NCI-H1417 (cell line): ENCODE measurements at places on chromosomes 11 and 22.

- no peak for DNase-seq
Observed at GRCh38 chr11:10233581-10233980, 60.4 kb downstream of the SBF2 start.

- no peak for DNase-seq
Observed at GRCh38 chr22:49589301-49589700, 238.4 kb downstream of the BRD1 start.

DNA sequence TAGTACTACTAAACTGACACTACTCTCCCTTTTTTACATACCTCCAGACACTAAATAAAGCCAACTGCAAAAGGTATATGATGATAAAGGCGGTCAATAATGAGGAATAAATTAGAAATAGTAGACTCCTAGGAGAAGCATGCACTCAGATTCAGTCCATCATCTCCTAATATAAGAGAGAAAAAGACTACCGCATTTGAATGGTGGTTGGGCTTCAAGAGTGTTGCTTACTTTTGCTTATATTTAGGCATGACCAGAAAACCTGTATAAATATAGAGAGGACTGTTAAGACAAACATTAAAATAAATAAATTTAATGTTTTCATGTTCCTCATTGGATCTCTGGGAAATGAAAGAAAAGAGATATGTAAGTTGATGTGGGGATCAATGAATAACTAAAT is 1137.0 kb downstream of the FAM181B start:
- DNase-seq: no peak

GRCh38 chr11:134517115-134517514 is 105.1 kb upstream of the B3GAT1 start:
- no peak for DNase-seq

- peak; percentile 60 for DNase-seq
Observed at GRCh38 chr22:24768537-24769374, 5.8 kb downstream of the PIWIL3 start.

DNA sequence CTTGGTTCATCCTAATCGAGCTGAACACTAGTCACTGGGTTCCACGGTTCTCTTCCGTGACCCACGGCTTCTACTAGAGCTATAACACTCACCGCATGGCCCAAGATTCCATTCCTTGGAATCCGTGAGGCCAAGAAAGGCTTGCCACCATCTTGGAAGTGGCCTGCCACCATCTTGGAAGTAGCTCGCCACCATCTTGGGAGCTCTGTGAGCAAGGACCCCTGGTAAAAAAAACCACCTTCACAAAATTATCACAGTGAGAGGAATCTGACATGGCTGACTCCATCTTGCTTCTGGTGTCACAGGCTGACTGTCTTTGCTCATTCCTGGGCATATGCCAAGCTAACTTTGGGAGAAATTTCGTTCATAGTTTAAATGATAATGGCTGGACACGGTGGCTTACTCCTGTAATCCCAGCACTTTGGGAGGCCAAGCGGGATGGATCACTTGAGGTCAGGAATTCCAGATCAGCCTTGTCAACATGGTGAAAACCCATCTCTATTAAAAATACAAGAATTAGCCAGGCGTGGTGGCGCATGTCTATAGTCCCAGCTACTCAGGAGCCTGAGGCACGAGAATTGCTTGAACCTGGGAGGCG is 18.9 kb upstream of the KCTD14 start:
- no peak for DNase-seq
